Endodermal cell (in vitro differentiated cells): ENCODE measurements at places on chromosomes 1 and 21.

DNA sequence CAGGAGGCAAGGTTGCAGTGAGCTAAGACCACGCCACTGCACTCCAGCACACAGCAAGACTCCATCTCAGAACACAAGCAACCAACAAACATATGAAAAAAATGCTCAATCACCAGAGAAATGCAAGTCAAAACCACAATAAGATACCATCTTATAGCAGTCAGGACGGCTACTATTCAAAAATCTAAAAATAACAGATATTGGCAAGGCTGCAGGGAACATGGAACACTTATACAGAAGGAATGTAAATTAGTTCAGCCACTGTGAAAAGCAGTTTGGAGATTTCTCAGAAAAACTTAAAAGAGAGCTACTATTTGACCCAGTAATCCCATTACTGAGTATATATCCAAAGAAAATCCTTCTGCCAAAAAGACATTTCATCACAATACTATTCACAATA is 27.6 kb upstream of the POGK start:
- no peak for DNase-seq

- no peak for DNase-seq
Measured at GRCh38 chr21:25487046-25487594, 120.2 kb downstream of the MRPL39 start.

DNA sequence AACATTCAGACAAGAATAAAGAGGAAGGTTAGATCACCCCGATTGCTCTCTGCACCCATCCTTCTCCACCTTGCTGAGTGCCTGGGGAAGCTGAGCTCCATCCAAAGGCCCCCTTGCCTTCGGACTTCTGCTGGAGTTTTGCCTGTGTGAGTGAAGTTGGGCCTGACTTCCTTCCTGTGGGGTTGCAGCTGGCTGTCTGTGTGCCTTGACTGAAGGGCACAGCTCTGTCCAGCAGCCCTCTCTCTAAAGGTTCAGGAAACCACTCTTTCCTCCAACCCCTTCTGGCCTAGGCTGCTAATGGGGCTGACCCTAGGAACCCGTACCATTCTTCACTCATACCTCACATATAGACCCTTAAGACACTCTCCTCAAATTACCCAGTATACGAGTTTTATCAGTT is 173.4 kb upstream of the HMCN1 start:
- no peak for DNase-seq

- DNase-seq = no peak
Measured at GRCh38 chr1:100607628-100608240, 69.8 kb downstream of the GPR88 start.
